HepG2 (cell line): ENCODE measurements at places on chromosomes 12 and 14. TPM values are rescaled to one million over a fixed set of nuclear protein-coding genes. Genes with fewer than 3 reads are reported as not detected.

GRCh38 chr12:72197790-72198189 is 74.4 kb upstream of the TRHDE start:
- no peak for DNase-seq

GRCh38 chr14:53955671-53956426 is 776 bp downstream of the BMP4 start:
- DNase-seq, result peak; percentile 37

- DNase-seq, result no peak
Observed at GRCh38 chr14:60235440-60235839, 13.6 kb upstream of the PPM1A start.

- DNase-seq, result peak; percentile 73
Observed at GRCh38 chr14:69941768-69942742, 62.8 kb downstream of the SMOC1 start.

DNA sequence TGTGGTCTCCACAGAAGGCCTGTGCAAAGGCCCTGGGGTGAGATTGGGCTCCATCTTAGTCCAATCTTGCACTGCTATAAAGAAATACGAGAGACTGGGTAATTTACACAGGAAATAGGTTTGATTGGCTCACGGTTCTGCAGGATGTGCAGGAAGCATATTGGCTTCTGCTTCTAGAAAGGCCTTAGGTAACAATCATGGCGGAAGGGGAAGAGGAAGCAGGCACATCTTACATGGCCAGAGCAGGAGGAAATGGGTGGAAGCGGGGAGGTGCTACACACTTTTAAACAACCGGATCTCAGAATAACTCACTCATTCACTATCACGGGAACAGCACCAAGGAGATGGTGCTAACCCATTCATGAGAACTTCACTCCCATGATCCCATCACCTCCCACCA is 55.4 kb downstream of the FAR2 start:
- no peak for DNase-seq

The CLEC6A gene
- not detected in 2 replicates for total RNA-seq

The PLEKHG7 gene
- total RNA-seq, result not detected in 2 replicates

The IL31 gene
- not detected in 2 replicates for total RNA-seq

The CHGA gene
- total RNA-seq, result not detected in 2 replicates
